ENCODE measurements at places on chromosomes 6 and 20.

GRCh38 chr6:137089305-137089704 is 44.5 kb upstream of the IL20RA start:
- DNase-seq: no peak

DNA sequence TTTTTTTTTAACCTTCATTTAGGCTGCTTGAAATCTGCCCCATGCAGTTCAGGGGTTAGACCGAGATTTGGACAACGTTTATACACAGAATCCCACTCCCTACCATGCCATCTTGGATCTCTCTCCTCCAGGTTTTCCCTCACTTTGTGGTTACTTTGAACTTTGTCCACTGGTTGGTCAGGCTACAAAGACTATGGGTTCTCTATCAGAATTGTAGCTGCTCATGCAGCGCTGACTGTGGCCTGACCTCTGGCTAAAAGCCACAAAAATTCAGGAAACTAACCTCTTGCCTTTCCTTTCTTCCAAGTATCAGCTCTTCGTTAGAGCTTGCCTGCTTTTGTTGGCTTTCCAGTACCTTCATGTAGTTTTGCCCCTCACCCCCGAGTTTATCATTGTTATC is 44.9 kb upstream of the KCNG1 start:
- no peak for DNase-seq

GRCh38 chr20:11511821-11512220 is 405.9 kb upstream of the BTBD3 start:
- no peak for DNase-seq

GRCh38 chr20:1803061-1803931 is 91.9 kb upstream of the SIRPA start:
- DNase-seq: no peak

DNA sequence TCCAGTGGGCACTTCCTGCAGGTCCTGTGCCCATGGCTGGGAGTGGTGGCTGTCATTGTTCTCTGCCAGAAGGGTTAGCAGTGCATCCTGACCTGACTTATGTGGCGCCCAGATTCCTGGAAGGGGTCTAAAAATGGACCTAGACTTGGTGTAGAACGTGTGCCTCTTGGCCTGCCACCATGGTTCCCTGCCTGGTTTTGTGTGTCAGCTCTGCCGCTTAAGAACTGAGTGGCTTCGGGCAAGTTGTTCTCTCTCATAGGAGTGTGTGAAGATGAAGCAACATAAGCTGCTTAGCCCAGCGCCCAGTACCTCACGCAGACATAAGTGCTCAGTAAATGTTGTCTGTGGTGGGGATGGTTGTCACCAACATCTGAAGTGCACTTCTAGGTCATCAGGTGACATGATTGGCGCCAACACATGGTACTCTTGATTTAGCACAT is 52.1 kb downstream of the PTPN1 start:
- no peak for DNase-seq

DNA sequence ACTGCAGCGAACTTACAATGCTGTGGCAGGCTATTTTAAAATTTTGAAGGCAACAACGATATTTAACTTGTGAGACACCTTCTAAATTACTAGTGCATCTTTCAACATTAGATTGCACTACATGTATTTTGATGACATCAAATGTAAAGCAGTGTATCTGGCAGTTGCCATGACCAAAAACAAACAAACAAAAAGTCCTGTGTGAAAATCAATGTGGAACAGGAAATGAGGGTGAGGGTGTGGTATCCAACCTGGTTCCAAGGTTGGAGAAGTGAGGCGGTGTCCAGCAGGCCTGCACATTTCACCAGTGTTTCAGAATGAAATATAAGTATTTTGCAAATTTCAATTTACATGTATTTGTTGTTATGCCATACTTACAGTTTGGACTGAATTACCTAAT is 112.0 kb downstream of the LAMP5 start:
- peak; percentile 2 for DNase-seq

DNA sequence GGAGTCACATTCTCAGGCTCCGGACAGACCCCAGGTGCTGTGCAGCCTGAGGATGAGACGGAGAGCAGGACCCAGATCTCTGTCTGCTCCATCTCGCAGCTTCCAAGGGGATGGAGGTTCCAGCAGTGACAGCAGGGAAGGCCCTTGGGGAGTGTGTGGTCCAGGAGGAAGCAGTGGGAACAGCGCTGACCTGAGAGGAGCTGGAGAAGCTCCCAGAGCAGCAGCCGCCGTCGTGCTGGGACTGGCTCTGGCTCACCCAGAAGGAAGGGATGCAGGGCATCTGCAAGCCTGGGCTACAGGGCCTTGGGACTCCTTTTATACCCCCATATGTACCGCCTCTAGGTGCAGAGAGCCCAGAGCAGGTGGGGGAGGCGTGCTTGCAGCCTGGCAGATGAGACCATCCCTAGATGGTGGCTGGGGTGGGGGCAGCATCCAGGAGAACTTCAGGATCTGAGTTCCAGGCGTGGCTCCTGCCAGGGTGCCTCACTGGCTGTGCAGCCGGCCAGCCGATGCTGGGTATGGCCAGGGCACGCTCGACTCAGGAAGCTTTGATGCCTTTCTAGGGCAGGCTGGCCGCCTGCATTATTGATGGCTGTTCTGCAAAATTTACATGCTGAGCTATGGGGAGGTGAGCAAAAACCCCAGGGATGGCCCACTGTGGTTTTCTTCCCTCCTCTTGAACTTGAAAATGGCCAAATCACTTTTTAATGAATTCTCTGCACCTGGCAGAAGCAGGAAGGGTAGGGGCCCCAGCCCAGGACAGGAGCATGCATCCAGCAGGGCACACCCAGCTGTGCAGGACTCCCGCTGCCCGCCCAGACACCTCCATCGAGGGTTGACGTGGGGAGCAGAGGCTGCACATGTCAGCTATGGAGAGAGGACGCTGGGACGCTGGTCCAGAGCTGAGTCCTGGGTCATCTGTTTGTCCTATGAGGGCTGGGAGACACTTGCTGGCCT is 179.6 kb downstream of the TAF4 start:
- no peak for DNase-seq

DNA sequence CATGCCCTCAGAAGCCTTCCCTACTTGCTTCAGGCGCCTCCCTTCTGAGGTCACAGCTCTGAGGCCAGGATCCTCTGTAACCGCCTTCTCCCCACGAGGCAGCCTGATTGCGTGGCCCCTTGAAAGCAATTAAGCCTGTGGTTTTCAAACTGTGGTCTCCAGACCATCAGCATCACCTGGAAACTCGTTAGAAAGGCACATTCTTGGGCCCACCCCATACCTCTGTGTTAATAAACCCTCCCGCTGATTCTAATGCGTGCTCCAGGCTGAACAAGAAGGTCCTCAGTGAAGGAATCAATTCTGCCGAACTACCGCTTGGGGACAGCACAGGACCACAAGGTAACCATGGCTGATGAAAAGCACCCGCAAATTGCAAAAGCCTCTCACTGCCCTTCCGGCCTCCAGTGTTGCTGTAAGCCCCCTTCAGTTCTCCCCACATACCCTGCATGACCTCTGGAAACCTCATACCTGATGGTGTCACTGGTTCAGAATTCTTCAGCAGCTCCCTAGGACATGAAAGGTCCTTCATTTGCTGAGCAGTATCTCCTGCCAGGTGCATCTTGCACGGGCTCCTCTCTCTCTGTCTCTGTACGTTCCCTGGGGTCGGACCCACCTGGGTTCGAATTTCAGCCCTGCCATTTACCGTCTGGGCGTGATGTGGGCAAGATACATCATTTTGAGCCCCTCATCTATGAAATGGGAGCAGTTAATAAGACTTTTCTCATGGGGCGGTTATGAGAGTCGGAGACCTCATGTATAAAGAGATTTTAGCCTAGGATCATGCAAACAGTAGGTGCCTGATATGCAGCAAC is 93.3 kb upstream of the RNF24 start:
- peak; percentile 72 for DNase-seq

DNA sequence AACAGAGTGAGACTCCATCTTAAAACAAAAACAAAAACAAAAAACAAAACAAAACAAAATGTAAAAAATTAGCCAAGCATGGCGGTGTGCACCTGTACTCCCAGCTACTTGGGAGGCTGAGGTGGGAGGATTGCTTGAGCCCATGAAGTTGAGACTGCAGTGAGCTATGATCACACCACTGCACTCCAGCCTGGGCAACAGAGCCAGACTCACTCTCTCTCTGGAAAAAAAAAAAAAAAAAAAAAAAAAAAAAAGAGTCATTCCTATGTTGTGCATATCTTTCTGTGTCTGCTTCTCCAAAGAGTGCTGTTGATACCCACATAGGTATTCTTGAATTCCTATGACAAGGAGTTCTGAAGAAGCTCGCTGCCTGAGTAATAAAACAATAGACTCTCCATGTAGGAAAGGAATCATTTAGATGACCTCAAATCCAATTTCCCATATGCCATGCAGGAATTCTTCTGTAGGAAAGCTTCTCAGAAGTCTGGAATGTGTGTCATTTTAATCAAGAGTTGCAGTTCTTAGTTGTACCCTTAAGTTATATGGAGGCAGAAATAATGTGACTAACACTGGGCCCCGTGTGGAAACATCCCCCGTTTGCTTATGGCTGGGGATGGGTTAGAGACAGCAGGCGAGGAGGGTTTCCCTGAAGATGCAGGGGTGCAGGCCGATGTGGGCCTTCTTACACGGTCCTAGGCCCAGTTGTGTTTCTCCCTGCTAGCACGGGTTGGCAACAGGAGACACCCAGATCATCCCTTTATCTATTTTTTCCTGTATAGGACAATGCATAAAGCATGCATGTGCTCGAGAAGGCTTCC is 79.4 kb downstream of the ZDHHC14 start:
- no peak for DNase-seq

DNA sequence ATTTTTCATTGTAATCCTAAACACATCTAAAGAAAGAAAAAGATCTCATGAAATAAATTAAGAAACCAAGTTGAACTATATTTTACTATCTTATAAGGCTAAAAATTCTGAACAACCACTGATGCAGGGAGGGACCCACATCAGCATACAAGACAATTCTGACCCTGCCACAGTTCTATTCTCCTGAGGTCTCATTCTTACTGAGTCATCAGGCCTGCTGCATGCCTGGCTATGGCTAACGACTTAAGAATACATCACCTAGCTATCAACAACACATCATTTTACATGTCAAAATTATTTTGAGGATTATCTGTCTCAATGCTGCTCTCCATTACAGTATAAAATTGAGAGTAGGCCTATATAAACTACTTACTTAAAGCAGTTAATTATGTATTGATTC is 52.9 kb downstream of the FBXL4 start:
- DNase-seq: no peak

DNA sequence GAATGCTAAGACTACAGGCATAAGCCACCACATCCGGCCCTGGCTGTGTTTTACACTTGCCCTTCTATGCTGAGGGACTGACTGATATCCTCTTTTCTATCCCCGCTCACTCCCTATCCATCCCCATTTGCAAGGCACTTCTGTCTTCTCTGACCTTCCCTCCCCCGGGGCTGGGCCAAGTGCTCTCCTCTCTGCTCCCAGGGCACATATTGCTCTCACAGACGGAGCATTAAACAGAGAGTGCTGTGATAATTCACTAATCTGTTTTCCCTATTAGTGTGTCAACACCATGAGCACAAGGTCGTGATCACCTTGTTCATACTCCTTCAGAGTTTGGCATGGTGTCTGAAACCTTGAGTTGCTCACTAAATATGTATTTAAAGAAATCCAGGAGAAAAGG is 9.0 kb upstream of the SLC2A12 start:
- DNase-seq: no peak
